Aortic smooth muscle cell (primary cell): ENCODE measurements at places on chromosomes 2 and 18. TPM values are rescaled to one million over a fixed set of nuclear protein-coding genes. Genes with fewer than 3 reads are reported as not detected.

EML6 gene
- total RNA-seq: 0.87 and 2.9 TPM in 2 replicates

LONRF2 gene
- 0.06 and 0.13 TPM in 2 replicates for total RNA-seq

KLHL14 gene
- not detected in 2 replicates for total RNA-seq

RBKS gene
- 2.3 and 2.4 TPM in 2 replicates for total RNA-seq

SFT2D3 gene
- 4.4 TPM in 2 replicates for total RNA-seq

RPRD1A gene
- total RNA-seq: 37.4 and 39.2 TPM in 2 replicates

GPAT2 gene
- 4.5 and 5.8 TPM in 2 replicates for total RNA-seq

USP34 gene
- total RNA-seq: 100 and 113 TPM in 2 replicates

SMIM21 gene
- not detected in 2 replicates for total RNA-seq

SCN9A gene
- 0.40 and 0.56 TPM in 2 replicates for total RNA-seq

D2HGDH gene
- 11.1 and 11.3 TPM in 2 replicates for total RNA-seq

MORN2 gene
- 22.5 and 28.9 TPM in 2 replicates for total RNA-seq

ASAP2 gene
- 83.4 and 86.1 TPM in 2 replicates for total RNA-seq

SIX3 gene
- total RNA-seq: not detected in 2 replicates

MC5R gene
- not detected in 2 replicates for total RNA-seq

ROCK1 gene
- 33.6 and 40.2 TPM in 2 replicates for total RNA-seq

SPATA3 gene
- not detected in 2 replicates for total RNA-seq

TEX44 gene
- not detected in 2 replicates for total RNA-seq

SRBD1 gene
- total RNA-seq: 17.4 and 19.4 TPM in 2 replicates

LRRTM4 gene
- not detected in 2 replicates for total RNA-seq

BOLL gene
- not detected in 2 replicates for total RNA-seq

GPR39 gene
- 7.5 and 10.7 TPM in 2 replicates for total RNA-seq

FAM237A gene
- total RNA-seq: not detected in 2 replicates

CFAP210 gene
- total RNA-seq: under 0.01 TPM in 1 of 2 replicates, not detected in the other

MARCHF4 gene
- 2.1 and 4.5 TPM in 2 replicates for total RNA-seq

SULT1C2 gene
- total RNA-seq: not detected in 2 replicates

EHD3 gene
- total RNA-seq: 68.3 and 108 TPM in 2 replicates

HOXD3 gene
- not detected in 2 replicates for total RNA-seq

COX7A2L gene
- 148 and 163 TPM in 2 replicates for total RNA-seq

EMILIN2 gene
- 4.9 and 10.3 TPM in 2 replicates for total RNA-seq

FEV gene
- not detected in 2 replicates for total RNA-seq

CCDC141 gene
- 2.6 and 7.9 TPM in 2 replicates for total RNA-seq

ANKRD30B gene
- not detected in 2 replicates for total RNA-seq

C2orf69 gene
- 5.8 and 6.6 TPM in 2 replicates for total RNA-seq

TRIM43 gene
- not detected in 2 replicates for total RNA-seq

ALK gene
- total RNA-seq: 0.13 TPM in 1 of 2 replicates, not detected in the other

TWIST2 gene
- total RNA-seq: 17.8 and 28.1 TPM in 2 replicates

TANC1 gene
- total RNA-seq: 27.1 and 46.6 TPM in 2 replicates

FTCDNL1 gene
- total RNA-seq: 0.37 and 0.53 TPM in 2 replicates

UGT1A4 gene
- not detected in 2 replicates for total RNA-seq

MAP3K20 gene
- 32.8 and 36.9 TPM in 2 replicates for total RNA-seq

ALPP gene
- total RNA-seq: not detected in 2 replicates

SPAG16 gene
- total RNA-seq: 27.4 and 27.6 TPM in 2 replicates

SRD5A2 gene
- not detected in 2 replicates for total RNA-seq

RGPD8 gene
- 12.9 and 23.5 TPM in 2 replicates for total RNA-seq

PMAIP1 gene
- total RNA-seq: 1.7 and 1.9 TPM in 2 replicates

CHRNG gene
- total RNA-seq: not detected in 2 replicates

FASTKD1 gene
- 13.1 and 15.1 TPM in 2 replicates for total RNA-seq

CRYGC gene
- total RNA-seq: not detected in 2 replicates

GNLY gene
- total RNA-seq: not detected in 2 replicates
